Activated CD4-positive, alpha-beta T cell treated with anti-CD3 and anti-CD28 coated beads for 4 hours (primary cell): ENCODE measurements at places on chromosomes 1 and 21.

DNA sequence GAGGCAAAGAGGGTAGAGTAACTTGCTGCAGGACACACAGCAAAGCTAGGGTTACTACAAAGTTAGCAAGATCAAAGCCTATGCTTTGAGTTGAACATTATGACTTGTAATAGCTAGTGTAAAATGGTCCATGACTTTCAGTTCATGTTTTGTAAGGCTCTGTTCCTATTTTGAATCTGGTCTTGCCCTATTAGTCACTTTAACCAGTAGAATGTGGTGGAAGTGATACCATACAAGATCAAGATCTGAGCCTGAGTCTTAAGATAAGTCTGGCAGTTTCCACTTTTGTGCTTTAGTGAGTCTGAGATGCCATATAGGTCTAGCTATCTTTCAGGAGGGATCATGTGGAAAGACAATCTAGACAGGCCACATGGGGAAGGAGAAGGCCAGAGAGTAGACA, 282.1 kb upstream of the BRINP3 start:
- no peak for DNase-seq

DNA sequence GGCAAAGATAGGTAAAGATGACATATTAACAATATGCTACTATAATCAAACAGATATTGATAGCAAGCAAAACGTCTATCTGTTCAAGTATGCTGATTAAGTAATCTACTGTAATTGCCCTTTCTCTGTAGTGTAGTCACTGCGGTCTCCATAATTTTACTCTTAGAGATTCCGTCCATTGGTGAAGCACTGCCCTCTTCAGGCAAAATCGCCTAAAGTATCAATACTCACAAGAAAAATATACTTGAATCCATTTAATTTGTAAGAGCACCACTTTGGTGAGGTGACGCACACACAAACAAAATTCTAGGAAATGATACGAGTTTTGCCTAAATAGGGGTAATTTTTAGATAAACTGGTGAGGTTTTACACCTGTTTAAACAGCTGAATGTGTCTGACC, 434.6 kb upstream of the CHRM3 start:
- no peak for DNase-seq

DNA sequence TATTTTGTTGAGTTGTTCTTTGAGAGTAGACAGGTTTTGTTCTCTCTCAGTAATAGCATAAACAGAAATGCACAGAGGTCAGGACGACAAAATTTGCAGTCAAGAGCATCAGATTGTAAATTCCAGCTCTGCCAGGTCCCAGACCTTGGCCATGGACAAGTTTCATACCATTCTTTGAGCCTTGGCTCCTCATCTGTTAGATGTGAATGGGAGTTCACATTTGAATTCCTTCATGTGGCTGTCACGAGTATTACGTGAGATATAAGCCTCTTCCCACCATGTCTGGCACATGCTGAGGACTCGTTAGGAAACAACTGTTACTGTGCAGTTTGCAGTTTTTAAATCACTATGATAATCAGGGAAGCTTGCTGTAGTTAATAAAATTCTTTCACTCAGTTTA, 93.2 kb upstream of the KCTD3 start:
- no peak for DNase-seq

GRCh38 chr1:156523801-156524480, 23.4 kb upstream of the MEF2D start:
- no peak for DNase-seq

GRCh38 chr1:234213658-234214128, 159.6 kb upstream of the COA6 start:
- no peak for DNase-seq

DNA sequence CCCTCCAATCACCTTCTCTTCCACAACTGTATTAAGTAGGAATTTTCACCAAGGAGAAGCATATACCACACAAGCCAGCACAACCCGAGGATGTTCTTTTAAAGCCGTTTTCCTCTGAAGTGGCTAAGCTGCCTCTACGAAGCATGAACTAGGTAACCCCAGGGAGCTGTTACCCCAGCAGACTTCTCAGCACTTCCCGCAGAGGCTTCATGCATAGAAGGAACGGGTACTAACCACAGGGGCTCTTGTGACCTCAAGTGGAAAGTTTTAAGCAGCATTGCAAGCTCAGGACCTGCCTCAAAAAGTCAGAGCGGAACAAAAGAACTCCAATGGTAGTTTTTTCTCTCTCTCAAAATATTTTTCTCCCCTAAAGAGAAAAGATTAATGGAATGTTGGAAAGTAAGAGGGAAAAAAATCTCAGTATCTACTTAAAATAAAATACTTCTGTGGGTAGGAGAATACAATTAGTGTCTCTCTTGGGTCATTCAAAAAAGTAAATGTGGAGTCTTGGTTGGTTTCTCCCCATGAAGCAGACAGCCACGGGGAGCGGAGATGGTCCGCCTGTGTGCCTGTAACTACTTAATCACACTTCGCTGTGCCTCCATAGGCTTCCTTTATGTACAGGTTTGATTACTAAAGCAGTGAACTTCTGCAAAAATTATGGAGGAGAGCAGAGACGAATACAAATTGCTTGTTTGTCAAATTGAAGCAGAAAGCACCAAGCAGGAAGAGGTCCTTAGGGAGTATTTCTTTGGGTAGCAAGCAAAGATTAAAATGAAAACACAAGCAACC, 40.9 kb downstream of the STX6 start:
- peak; percentile 36 for DNase-seq

- no peak for DNase-seq
These were observed 23.5 kb downstream of the ASB17 start for GRCh38 chr1:75908717-75909152.

DNA sequence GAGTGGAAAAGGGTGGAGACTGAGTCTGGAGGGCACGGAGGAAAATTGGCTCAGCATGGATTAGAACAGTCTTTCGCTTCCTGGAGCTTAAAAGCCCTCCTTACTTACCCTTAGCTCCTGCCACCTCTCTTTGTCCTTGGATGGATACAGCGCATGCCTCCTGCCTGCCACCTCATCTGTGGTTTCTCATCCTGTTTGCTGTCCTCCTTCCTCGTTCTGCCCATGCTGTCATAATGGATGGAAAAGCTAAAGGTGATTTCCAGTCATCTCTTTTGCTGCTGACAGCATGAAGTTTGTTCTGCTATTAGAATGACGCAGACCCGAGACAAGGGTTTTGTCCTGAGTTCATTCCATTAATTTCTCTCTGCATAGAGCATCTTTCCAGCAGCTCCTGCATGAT, 425.9 kb downstream of the KIF26B start:
- no peak for DNase-seq
